ENCODE measurements at places on chromosomes 7 and 10. TPM values are rescaled to one million over a fixed set of nuclear protein-coding genes. Genes with fewer than 3 reads are reported as not detected.

CCL24 gene
- not detected for total RNA-seq

AS3MT gene
- total RNA-seq = not detected

MCM10 gene
- total RNA-seq = 0.47 TPM

GBX1 gene
- total RNA-seq = not detected

AKR1B15 gene
- not detected for total RNA-seq

LRWD1 gene
- 15.2 TPM for total RNA-seq

TMEM196 gene
- total RNA-seq = not detected

KIF20B gene
- 36.2 TPM for total RNA-seq

GRID2IP gene
- total RNA-seq = 0.17 TPM

GPER1 gene
- total RNA-seq = not detected

PRPS1L1 gene
- total RNA-seq = not detected

DNA sequence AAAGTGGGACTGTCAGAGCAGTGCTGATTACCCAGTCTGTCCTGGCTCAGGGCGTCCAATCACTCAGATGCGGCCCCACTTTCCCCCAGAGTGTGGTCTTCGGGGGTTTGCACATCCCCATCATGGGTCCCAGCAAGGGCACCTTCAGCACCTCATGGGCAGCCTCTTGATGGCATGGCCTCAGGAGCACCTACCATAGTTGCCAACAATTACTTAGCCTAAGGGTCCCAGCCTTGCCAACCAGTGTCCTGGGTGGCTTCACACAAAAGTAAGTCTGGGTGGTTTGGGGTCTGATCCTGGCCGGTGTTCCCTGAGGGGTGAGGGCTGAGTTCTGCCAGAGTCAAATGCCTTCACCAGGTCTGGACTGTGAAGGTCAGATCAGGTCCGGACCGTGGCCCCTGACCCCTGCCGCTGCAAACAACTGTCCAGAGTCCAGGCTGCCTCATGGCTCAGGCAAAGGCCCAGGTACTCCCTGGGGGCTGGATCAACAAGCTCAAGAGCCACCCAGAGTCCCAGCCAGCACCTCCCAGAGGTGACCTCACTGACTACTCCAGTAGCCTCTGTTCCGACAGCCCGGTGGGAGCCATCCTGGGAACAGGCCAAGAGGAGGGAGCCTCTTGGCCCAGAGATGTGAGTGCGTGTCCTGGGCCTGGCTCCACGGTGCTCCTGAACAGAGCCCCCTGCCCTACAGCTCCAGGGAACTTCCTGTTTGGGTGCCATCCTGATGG lies 6.2 kb upstream of the MARVELD1 start:
- H3K4me1 ChIP-seq = peaks cover 8% of the 10 kb centered on the region
- H3K27me3 ChIP-seq = peaks cover 41% of the 10 kb centered on the region
- DNase-seq = no peak
- H3K36me3 ChIP-seq = peaks cover 4% of the 10 kb centered on the region

DNA sequence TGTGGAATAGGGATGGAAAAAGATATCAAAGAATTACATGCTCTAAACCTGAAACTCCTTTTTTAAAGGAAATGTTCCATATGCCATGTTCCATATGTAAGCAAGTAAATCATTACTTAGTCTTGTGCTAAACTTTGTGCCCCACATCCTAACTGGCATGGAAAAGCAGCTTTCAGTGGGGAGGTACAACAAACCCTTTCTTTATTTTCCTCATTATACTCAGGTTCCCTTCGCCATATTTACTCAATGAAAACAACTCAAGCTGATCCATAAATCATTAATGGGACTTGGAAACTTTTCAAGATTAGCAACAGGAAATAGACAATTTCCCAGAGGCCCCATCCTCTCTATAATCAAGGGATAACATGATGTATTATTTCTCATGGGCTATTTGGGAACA lies 56.0 kb downstream of the GSAP start:
- H3K27me3 ChIP-seq = no peaks in the 10 kb centered on the region
- no peaks in the 10 kb centered on the region for H3K36me3 ChIP-seq
- no peak overlapping the region for H3K4me3 ChIP-seq
- peaks cover 2% of the 10 kb centered on the region for H3K4me1 ChIP-seq
- H3K27ac ChIP-seq = no peak overlapping the region
- DNase-seq = no peak

DNA sequence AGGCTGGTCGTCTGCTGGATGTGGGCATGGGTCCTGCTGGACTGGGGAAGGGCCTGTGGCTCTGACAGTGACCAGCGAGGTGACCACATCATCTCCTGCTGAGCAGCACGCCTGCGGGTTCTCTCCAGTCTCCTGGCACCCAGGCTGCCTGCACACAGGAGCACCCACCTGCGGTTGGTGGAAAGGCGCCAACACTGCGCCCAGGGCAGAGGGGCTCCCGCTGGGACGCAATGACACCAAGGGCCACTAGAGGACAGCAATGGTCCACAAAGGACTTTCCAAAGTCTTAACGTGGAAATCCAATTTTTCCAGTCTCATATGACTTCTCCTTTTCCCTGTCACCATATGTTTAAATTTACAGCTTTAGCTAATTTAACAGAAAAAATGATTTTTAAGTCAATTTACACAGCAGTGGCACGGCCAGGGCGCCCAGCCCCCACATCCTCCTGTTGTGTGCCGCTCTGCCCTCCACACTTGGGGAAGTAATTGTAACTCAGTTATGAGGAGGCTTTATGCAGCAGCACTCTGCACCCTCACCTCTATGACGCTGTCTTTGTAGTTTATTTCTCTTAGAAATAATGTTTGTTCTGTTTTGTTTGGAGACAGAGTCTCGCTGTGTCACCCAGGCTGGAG lies 38.1 kb downstream of the CFAP46 start:
- H3K36me3 ChIP-seq = no peaks in the 10 kb centered on the region
- peaks cover 9% of the 10 kb centered on the region for H3K4me1 ChIP-seq
- no peak for DNase-seq
- peak overlapping the region; percentile 28 for H3K4me3 ChIP-seq
- H3K27me3 ChIP-seq = peaks cover 36% of the 10 kb centered on the region
- peak overlapping the region; percentile 8 for H3K27ac ChIP-seq

DNA sequence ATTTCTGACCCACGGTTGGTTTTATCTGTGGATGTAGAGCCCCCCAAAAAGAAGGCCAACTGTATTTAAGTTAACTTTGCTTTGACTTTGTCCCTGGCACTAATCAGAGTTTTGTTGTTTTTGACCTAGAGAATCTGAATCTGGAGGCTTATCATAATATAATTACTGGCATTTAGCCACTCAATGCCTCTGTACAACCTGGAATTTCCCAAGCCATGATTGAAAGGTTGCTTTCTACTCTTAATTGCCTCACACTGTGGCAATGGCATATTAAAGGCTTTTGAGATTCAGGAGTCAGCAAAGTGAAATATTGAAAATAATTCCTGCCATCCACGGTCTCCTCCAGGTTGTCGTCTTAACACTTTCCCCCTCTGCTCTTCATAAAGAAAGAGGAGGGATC lies 205.2 kb upstream of the GHITM start:
- no peaks in the 10 kb centered on the region for H3K4me1 ChIP-seq
- H3K36me3 ChIP-seq = no peaks in the 10 kb centered on the region
- no peak overlapping the region for H3K4me3 ChIP-seq
- DNase-seq = no peak
- no peak overlapping the region for H3K27ac ChIP-seq
- peaks cover 7% of the 10 kb centered on the region for H3K27me3 ChIP-seq

- H3K4me1 ChIP-seq = peaks cover 4% of the 10 kb centered on the region
- peaks cover 17% of the 10 kb centered on the region for H3K27me3 ChIP-seq
- H3K4me3 ChIP-seq = no peak overlapping the region
- no peaks in the 10 kb centered on the region for H3K36me3 ChIP-seq
Measured at GRCh38 chr10:95266674-95267095, 24.1 kb downstream of the PDLIM1 start.

GRCh38 chr7:131359136-131359776 lies 31.6 kb downstream of the MKLN1 start:
- H3K27me3 ChIP-seq = no peaks in the 10 kb centered on the region
- H3K27ac ChIP-seq = peak overlapping the region; percentile 59
- DNase-seq = no peak
- no peaks in the 10 kb centered on the region for H3K36me3 ChIP-seq

DNA sequence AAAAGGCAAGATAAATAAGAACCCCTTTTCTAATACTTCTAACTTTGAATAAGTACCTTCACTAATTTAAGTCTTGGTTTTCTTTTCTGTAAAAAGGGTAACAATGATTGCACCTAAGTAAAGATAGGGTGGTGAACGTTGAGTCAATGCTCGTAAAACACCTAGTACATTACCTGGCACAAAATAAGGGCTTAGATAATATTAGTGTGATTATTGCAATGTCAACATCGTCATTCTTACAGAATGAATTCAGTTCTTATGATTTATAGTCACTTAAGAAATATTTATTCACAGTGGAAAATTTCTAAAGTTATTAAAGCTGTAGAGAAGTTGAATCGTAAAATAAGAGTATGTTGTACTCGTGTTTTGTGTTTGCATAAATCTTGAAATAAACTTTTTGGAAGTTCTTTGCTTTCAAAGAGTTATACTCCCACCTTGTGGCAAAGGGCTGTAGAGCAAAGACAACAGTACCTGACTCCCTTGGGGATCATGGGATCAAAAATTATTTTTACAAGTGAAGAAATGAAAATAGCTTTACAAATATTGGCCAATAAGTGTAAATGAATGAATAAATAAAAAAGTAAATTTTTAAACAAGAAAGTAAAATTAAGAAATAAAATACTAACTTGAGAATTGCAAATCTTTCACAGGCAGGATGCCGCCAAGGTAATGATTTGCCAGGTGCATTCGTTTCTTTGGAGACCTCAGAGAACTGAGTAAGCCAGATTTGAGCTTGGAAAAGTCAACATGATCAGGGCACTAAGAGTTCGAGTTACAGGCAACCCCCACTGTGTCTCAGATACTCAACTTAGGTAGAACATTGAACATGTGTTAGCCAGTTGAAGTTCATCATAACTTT lies 285.8 kb upstream of the CACNA2D1 start:
- H3K27ac ChIP-seq = no peak overlapping the region
- no peak overlapping the region for H3K4me3 ChIP-seq
- H3K36me3 ChIP-seq = no peaks in the 10 kb centered on the region

DNA sequence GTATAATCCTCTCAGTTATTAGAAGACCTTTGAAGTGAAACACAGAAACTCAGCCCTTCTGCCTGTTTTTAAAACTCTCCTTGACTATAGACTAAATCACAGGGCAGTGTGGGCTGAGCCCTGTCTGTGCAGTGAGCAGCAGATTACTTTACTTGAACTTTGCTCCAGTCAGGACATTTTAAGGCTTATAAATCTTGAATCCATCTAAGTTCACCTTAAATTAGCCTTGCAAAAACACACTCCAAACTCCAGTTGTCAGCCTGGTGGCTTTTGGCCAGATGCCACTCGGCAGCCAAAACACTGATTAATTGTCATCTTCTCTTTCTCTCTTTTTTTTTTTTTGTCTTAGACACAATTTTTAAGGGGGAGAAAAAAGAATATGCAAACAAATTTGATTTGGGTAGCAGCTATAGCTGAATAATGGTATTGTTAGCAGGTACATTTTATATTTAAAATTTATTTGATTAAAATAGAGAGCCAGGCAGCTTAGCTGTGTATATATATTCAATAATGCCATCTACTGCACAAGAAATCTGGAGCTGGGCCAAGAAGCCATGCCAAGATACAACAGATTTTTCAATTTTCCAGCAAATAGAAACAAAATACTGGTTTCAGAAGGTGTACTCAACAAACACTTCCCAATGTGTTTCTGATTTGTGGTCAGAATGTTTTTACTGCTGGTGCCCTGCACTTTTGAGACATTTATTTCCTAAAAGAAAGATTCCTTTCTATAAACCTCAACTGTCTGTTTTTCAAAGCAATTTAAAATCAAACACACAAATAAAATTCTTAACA lies 247.7 kb downstream of the TFEC start:
- no peak overlapping the region for H3K4me3 ChIP-seq
- peaks cover 6% of the 10 kb centered on the region for H3K27me3 ChIP-seq
- no peak overlapping the region for H3K27ac ChIP-seq
- no peaks in the 10 kb centered on the region for H3K4me1 ChIP-seq
- DNase-seq = no peak

- H3K4me1 ChIP-seq = no peaks in the 10 kb centered on the region
- H3K4me3 ChIP-seq = no peak overlapping the region
- no peak overlapping the region for H3K27ac ChIP-seq
Measured at GRCh38 chr7:48587475-48587874, 336.9 kb upstream of the CDC14C start.

- no peak for DNase-seq
- H3K27ac ChIP-seq = no peak overlapping the region
- H3K4me3 ChIP-seq = no peak overlapping the region
- H3K27me3 ChIP-seq = peaks cover 25% of the 10 kb centered on the region
Measured at GRCh38 chr10:77406764-77407430, 230.7 kb downstream of the KCNMA1 start.

DNA sequence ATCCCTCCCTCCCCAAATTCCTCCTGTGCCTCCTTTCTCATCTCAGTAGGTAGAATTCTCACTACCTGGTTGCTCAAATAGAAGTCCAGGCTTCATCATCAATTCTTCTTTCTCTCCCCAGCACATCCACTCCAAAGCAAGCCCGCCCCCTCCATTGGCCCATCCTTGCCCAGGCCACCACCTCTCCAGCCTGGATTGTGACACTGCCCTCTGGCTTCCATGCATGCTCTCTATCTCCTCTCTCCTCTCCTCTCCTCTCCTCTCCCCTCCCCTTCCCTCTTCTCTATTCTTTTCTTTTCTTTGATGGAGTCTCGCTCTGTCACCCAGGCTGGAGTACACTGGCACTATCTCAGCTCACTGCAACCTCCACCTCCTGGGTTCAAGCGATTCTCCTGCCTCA lies 144.9 kb downstream of the UBE2H start:
- no peaks in the 10 kb centered on the region for H3K4me1 ChIP-seq
- peaks cover 6% of the 10 kb centered on the region for H3K27me3 ChIP-seq
- peaks cover 4% of the 10 kb centered on the region for H3K36me3 ChIP-seq
- peak overlapping the region; percentile 7 for H3K4me3 ChIP-seq
- DNase-seq = no peak

DNA sequence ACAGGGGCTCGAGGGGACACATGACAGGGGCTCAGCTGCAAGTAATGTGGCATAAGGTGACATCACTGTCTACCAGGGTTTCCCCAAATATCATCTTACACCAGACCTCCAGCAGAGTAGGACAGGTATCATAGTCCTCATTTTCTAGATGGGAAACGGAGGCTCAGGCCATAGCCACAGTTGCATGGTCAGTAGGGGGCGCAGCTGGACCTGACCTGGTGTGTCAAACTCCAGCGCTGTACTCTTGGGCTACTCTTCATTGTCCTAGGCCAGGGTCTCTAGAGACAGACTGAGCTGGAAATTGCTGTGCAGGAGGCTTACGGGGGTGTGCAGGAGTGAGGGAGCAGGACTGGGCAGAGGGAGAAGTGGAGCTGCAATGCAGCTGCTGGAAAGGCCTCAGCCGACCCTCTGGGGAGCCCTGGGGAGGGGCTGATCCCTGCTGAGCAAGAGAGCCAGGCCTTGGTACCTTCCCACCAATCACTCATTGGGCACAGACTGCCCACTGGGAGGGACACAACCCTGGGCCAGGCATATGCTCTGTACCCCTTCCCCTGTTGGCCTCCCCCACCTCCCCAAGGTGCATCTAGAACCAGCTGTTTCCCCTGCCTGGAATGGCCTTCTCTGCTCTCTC lies 89.9 kb downstream of the CDH23 start:
- no peak for DNase-seq
- H3K36me3 ChIP-seq = peaks cover 2% of the 10 kb centered on the region
- H3K4me3 ChIP-seq = no peak overlapping the region
- no peaks in the 10 kb centered on the region for H3K4me1 ChIP-seq
- no peak overlapping the region for H3K27ac ChIP-seq

- peaks cover 11% of the 10 kb centered on the region for H3K4me1 ChIP-seq
- peaks cover 2% of the 10 kb centered on the region for H3K36me3 ChIP-seq
- DNase-seq = no peak
- no peak overlapping the region for H3K27ac ChIP-seq
Measured at GRCh38 chr7:25945608-25946007, 206.4 kb upstream of the NFE2L3 start.
